ENCODE measurements at places on chromosomes 5 and 9. TPM values are rescaled to one million over a fixed set of nuclear protein-coding genes. Genes with fewer than 3 reads are reported as not detected.

DNA sequence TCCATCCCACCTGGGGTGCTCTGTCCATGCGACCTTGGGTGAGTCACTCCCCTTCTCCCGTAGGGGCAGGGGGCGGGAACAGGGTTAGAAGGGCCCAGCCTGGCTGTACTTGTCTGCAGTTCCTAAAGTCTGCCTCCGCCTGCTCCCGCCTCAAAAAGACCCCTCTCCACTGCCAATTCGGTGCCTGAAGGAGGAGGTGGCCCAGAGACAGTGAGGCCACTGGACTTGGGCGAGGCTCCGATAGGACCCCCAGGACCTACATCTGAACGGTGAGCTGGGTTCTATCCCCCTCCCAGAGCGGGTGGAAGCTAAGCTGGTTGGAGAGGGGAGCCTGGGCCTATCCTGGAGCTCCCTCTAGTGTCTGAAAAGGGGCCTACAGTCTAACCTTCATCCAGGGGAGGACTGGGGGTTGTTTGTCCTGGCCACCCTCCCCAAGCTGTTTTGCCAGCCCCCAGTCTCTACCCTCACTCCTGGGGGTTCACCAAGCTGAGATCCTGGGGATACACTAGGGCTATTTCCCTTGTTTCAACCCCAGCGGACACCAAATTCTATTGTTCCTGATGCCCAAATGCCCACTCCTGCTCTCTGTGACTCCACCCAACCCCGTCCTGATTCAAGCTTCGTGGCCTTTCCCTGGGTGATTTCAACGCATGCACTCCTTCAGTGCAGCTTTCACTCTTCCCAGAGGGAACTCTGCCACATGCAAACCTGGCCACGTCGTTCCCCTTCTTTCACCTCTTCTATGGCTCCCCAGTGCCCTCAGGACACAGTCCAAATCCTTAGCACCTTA lies 6.1 kb upstream of the CRB2 start:
- H3K36me3 ChIP-seq: no peaks in the 10 kb centered on the region
- no peak overlapping the region for H3K27ac ChIP-seq
- H3K4me3 ChIP-seq: no peak overlapping the region

DNA sequence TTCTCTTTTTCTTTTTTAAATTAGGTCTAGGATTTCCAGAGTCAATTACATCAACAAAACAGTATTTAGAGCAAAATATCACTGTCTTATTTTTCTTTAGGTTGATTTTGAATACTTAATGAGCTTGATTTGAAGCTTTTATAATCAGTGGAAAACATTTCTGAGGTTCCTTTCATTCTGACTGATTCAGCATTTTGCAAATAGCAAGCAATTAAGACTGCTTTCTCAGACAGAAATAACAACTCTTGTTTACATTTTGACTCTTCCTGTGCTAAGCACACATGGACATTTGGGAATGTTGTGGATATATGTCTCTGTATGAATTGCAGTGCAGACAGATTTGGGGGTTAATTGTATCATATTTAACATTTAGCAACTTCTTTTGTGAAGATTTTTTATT lies 22.2 kb upstream of the MCCC2 start:
- no peaks in the 10 kb centered on the region for H3K4me1 ChIP-seq
- H3K36me3 ChIP-seq: peaks cover 76% of the 10 kb centered on the region

DNA sequence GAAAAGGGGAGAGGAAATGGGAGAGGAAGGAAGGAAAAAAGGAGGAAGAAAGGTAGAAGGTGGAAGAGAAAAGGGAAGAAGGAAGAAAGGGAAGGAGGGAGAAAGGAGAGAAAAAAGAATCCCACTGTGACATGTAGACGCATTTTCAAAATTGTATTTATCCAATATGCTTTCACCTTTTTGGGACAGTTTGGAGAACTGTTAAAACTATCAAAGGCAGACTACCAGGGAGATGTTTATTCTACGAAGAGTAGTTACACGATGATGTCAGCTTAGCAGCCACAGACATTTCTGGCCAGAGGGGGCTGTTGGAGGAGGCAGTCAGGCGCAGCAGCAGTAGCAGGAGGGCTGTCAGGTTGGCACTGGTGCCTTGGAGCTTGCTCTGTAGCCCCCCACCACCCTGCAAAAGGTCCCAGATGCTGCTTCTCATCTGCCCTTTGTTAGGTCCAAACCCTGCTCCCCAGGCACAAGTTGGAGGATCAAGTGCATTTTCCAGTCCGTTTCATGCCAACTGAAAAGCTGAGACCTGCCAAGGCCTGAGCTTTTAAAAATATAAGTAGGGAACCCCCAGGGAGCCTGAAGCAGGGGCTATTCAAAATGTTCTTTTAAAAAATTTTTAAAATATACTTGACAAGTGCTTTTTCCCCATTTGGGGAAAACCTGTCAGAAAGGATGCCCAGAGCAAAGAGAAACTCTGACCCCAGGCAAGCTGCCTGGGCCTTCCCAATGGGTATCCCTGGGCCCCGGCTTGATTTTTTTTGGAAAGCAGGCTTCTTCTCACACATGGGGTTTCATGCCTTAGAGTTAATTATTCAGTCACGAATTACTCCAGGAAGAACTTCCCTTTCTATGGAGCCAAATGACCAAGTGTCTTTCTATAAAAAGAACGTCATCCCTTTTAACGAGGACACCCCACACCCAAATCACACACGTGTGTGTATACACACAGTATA lies 203.3 kb downstream of the SLIT3 start:
- no peak overlapping the region for H3K4me3 ChIP-seq
- H3K27me3 ChIP-seq: no peaks in the 10 kb centered on the region
- H3K27ac ChIP-seq: no peak overlapping the region
- DNase-seq: no peak

Gene IL13
- not detected for total RNA-seq

- H3K4me3 ChIP-seq: no peak overlapping the region
- no peak for DNase-seq
- no peaks in the 10 kb centered on the region for H3K27me3 ChIP-seq
- no peak overlapping the region for H3K27ac ChIP-seq
- H3K4me1 ChIP-seq: peaks cover 6% of the 10 kb centered on the region
Observed at GRCh38 chr5:179065703-179066102, 5.5 kb downstream of the ZNF354C start.

Measured in heart right ventricle (tissue), 16 donors.